Foreskin melanocyte (primary cell): ENCODE measurements at places on chromosomes 6 and 20.

DNA sequence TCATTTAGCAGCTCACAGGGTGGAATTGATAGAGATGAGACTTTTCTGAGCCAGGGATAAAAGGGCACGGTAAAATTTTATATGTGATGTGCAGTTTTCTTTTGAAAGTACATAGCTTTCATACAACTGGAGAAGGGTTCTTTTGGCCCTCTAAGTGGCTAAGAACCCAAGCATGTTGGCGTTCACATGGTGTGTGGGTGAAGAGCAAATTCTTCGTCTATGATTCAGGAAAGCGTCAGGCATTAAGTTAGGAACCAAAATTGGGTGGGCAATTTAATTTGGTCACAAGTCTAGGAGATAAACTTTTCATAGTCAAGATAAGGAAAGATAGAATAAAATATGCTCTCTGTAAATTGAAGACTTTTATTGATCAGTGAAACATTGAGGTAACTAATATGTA lies 153.9 kb downstream of the UTRN start:
- DNase-seq: no peak

DNA sequence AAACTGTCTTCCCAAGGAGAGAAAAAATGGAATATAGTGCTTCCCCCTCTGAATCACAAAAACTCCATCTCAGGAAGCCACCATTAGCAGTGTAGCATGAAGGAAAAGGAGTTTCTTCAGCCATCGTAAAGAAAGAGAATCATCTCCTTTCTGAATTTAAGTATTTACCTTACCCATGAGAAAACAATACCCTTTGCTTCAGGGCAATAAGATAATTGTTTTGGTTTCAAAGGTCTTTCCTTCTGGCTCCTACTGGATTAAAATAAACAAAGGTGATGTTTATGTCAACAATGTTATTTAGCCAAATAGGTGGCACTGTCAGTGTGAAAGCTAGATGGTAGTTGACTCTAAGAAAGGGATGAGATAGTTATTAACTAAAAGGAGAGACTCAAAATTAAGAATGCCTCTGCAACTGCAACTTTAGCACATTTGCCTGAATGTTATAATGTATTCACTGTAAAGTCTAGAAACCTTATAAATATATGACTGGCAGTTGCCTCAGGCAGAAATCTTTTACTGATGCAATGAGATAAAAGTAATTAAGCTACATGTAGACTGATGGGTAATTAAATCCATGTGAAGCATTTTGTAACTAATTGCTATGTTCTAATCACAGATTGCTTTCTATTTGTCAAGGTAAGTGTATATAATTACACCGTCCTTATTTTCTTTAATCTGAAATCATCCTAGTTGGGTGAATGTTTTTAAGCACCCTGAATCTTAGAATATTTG lies 399.0 kb downstream of the CDKAL1 start:
- no peak for DNase-seq

DNA sequence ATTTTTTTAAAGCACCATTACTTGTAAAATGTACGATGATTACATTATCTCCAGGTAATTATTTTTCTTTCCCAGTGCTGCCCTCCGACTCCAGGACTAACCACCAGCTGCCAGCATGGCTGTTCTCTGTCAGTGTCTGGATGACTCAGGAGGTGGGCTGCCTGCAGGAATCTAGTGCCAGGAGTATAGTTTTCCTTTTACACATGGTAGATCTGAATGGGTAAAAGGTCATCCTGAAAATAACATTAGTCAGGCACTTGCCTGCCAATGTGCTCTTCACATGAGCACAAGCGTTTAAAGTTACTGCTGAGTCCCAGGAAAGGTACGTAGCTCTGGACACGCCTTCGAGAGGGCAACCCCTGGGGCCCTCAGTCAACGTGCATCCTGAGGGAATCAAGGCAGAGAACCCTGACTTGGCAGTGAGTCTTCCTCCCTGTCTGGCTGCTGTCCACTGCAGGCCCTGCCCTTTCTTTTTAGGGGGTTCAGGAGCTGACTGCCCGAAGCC lies 2.4 kb downstream of the DYNLT1 start:
- DNase-seq: no peak

DNA sequence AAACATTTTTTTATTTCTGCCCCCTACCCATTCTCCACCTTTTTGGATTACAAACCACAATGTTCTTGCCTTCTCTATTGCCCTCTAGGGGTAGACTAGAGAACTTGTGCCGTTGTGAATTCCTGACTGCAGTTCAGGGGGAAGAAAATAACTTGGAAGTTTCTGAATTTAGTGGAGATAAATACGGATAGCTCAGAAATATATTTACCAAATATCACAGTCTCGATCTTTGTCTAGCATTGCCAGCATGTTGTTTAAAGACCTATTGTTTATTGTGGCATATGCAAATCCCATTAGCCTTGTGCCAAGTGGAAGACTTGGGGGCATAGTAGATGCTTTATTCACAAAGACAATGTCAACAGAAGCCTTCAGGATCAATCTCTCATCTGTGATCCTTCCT lies 154.1 kb upstream of the MMS22L start:
- DNase-seq: peak; percentile 50

DNA sequence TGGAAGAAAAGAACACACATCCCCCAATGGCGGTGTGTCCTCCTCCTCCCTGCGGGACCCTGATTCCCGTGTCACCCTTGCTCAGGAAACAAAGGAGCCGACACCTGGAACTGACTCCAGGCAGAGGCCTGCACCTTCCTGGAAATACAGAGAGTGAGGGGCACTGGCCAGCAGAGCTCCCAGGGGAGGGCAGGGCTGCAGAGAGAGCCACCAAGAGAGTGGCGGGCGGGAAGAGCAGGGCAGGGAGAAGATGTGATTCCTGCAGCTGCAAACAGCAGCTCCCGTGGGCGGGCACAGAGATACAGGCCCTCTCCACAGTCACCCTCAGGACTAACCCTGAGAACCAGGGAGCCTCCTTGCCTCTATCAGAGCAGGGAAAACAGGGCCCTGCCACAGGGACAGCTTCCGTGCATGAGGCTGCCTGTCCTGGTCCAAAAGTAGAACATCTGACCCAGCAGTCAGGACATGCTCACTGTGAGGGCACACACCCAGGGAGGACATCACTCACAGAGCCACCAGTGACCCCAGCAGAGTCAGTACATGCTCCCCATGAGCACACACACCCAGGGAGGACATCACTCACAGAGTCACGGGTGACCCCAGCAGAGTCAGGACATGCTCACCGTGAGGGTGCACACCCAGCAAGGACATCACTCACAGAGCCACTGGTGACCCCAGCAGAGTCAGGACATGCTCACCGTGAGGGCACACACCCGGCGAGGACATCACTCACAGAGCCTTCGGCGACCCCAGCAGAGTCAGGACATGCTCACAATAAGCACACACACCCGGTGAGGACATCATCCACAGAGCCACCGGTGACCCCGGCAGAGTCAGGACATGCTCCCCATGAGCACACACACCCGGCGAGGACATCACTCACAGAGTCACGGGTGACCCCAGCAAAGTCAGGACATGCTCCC lies 193.1 kb downstream of the DLL1 start:
- no peak for DNase-seq

GRCh38 chr6:106886922-106887797 lies 87.4 kb downstream of the CD24 start:
- DNase-seq: peak; percentile 7

- no peak for DNase-seq
Measured at GRCh38 chr20:1081891-1082290, 36.5 kb upstream of the PSMF1 start.

- no peak for DNase-seq
Measured at GRCh38 chr6:81067057-81067456, 685.4 kb downstream of the TENT5A start.

- DNase-seq: no peak
Measured at GRCh38 chr6:109877028-109878004, 100.8 kb upstream of the GPR6 start.

- no peak for DNase-seq
Measured at GRCh38 chr20:62054451-62054953, 11.2 kb downstream of the TAF4 start.

GRCh38 chr6:168713839-168714238 lies 272.9 kb downstream of the SMOC2 start:
- no peak for DNase-seq

DNA sequence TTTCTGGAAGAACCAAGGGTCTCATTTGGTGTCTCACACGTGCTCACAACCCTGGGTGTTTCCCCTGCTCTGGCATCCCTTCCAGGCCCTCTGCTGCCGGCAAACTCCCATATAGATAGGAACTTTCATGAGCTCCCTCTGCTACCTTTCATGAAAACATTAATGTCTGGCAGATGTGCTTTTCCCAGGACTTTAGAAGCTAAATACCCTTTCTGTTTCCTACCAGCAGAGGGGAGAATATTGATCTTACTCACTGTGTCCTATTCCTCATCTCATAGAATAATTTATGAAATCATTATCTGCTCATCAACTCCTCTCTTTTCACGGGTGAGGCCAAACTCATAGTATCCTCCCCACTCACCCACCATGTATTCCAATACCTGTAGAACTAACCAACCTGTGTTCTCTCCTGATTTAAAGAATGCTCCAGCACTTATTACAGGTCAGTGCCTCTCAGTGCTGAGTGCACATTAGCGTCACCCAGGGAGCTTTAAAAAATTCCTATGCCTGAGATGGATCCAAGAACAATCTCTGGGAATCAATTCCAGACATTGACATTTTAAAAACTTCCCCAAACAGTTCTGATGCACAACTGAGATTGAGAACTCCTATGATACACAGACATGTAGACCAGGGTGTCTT lies 298.5 kb upstream of the JAG1 start:
- no peak for DNase-seq

- peak; percentile 70 for DNase-seq
Measured at GRCh38 chr6:11023032-11023431, 21.1 kb downstream of the ELOVL2 start.

DNA sequence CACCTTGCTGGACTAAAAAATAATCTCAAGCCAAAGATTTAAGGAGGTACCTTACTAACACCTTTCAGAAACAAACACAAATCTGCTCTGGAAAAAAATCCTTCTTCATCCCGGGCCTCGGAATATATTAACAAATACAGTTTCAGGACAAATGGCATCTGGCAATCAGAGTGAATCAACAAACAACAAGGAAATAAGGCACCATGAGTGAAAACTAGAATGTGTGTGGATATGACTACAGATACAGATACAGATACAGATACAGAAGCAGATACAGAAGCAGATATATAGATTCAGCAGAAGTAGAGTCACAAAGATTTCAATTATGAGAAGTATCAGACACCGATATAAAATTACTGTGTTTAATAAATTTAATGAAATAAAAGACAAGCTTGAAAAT lies 178.4 kb downstream of the QKI start:
- no peak for DNase-seq

DNA sequence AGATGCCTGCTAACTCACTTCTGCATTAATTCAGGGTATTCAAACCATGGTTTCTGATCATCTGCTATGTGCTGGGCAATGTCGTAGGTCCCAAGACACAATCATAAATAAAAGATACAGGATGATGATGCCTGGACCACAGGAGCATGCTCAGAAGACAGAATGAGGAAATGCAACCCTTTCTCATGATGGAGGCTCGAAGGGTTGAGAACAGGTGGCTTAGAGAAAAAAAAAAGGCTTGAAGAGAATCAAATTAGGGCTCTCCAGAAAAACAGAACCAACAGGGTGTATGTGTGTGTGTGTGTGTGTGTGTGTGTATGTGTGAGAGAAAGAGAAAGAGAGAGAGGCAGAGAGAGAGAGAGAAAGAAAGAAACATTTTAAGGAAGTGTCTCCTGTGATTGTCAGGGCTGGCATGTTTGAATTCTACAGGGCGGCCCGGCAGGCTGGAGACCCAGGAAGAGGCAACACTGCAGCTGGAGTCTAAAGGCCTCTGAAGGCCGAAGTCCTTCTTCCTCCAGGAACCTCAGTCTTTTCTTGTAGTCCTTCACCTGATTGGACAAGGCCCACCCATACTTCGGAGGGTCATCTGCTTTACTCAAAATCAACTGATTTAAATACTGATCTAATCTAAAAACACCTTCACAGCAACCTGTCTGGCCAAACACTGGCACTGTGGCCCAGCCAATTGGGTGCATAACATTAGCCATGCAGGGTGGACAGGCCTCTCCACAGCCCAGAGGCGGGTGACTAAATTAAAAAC lies 143.8 kb downstream of the ERMARD start:
- DNase-seq: no peak

GRCh38 chr20:3811467-3812258 lies 8.7 kb upstream of the AP5S1 start:
- peak; percentile 97 for DNase-seq

GRCh38 chr20:35617397-35618262 lies 2.0 kb downstream of the SPAG4 start:
- no peak for DNase-seq

DNA sequence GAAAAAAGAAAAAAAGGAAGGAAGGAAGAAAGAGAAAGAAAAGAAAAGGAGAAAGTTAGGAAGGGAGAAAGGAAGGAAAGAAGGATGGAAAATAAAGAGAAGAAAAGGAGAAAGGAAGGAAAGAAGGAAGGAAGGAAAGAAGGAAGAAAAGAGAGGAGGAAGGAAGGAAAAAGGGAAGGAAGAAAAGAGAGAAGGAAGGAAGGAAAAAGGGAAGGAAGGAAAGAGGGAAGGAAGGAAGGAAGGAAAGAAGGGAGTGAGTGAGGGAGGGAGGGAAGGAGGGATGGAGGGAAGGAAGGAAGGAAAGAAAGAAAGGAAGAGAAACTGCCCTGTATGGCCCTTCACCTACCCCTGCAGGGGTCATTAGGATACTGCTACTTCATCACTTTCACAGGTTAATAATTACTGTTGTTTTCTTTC lies 12.9 kb upstream of the IGF2R start:
- DNase-seq: no peak

- peak; percentile 4 for DNase-seq
Measured at GRCh38 chr6:55882718-55883569, 7.6 kb upstream of the BMP5 start.

DNA sequence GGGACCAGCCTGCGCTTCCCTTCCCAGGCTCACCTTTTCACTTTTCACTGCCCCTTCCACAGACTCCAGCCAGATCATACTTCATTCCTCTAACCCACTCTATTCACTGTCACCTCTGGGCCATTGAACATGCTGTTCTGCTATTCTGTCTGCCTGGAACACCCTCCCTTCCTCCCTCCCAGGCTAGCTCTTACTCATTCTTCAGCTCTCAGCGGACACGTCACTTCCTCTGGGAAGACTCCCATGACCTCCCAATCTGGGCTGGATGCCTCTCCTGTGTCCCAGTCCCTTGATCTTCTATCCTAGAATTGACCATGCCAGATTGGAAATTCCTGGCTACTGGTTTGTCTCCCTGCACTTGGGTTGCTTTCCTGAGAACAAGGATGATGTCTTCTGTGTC lies 5.0 kb downstream of the SLC12A5 start:
- DNase-seq: no peak

GRCh38 chr20:32963176-32963575 lies 41.1 kb downstream of the SUN5 start:
- DNase-seq: no peak

- DNase-seq: peak; percentile 82
Measured at GRCh38 chr6:29723262-29723665, at the start of gene HLA-F. Gene HLA-F, plus strand, starts transcription at chr6:29723434. Its CDS starts 30 bp downstream, at chr6:29723464.

- no peak for DNase-seq
Measured at GRCh38 chr6:31041372-31041974, 31.2 kb downstream of the MUC22 start.
